Testis (tissue), 5 donors: ENCODE measurements at places on chromosomes 2 and 18. TPM values are rescaled to one million over a fixed set of nuclear protein-coding genes. Genes with fewer than 3 reads are reported as not detected.

TM4SF20 gene
- total RNA-seq = 0.79 TPM

SULT1C2 gene
- total RNA-seq = 0.43 TPM

AFF3 gene
- total RNA-seq = 27.1 TPM

DNA sequence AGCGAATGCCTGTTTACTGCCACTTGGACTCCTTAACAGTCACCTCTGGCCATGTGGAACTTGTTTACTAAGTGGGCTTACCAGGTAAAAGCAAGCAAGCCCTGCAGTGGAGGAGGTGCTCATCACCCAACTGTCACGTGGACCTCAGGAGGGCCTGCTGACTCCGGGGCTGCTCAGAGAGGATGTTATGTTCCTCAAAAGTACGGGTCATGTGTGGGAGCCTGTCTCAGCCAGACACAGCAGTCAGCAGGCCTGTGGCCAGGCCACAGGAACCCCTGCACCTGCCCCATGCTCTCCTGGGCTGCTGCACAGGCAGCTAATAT lies 36.2 kb downstream of the AMER3 start:
- no peaks in the 10 kb centered on the region for H3K36me3 ChIP-seq
- H3K4me1 ChIP-seq = no peaks in the 10 kb centered on the region
- DNase-seq = no peak
- no peak overlapping the region for H3K4me3 ChIP-seq
- H3K27ac ChIP-seq = no peak overlapping the region
- no peaks in the 10 kb centered on the region for H3K27me3 ChIP-seq

- no peaks in the 10 kb centered on the region for H3K36me3 ChIP-seq
- no peak overlapping the region for H3K27ac ChIP-seq
- no peak for DNase-seq
- no peak overlapping the region for H3K4me3 ChIP-seq
- H3K4me1 ChIP-seq = no peaks in the 10 kb centered on the region
These were observed 5.6 kb downstream of the IKZF2 start for GRCh38 chr2:213145715-213146242.

GRCh38 chr18:9135912-9136314 lies 668 bp upstream of the ANKRD12 start:
- H3K4me1 ChIP-seq = peaks cover 12% of the 10 kb centered on the region
- H3K27ac ChIP-seq = peak overlapping the region; percentile 99
- no peaks in the 10 kb centered on the region for H3K27me3 ChIP-seq

- H3K36me3 ChIP-seq = no peaks in the 10 kb centered on the region
- no peak overlapping the region for H3K4me3 ChIP-seq
- DNase-seq = no peak
- H3K27me3 ChIP-seq = no peaks in the 10 kb centered on the region
- no peak overlapping the region for H3K27ac ChIP-seq
These were observed 44.6 kb downstream of the DPP4 start for GRCh38 chr2:162029287-162029901.

- no peak overlapping the region for H3K27ac ChIP-seq
- H3K4me1 ChIP-seq = no peaks in the 10 kb centered on the region
- no peak overlapping the region for H3K4me3 ChIP-seq
These were observed 110.9 kb upstream of the XPO1 start for GRCh38 chr2:61649021-61649420.

ADAM23 gene
- total RNA-seq = 24.2 TPM

MAT2A gene
- 219 TPM for total RNA-seq
